ENCODE measurements at places on chromosomes 1 and 21.

GRCh38 chr1:229118477-229119061 lies 152.3 kb upstream of the RAB4A start:
- DNase-seq: no peak

- DNase-seq: no peak
Observed at GRCh38 chr1:162974810-162975209, 94.4 kb upstream of the RGS4 start.

DNA sequence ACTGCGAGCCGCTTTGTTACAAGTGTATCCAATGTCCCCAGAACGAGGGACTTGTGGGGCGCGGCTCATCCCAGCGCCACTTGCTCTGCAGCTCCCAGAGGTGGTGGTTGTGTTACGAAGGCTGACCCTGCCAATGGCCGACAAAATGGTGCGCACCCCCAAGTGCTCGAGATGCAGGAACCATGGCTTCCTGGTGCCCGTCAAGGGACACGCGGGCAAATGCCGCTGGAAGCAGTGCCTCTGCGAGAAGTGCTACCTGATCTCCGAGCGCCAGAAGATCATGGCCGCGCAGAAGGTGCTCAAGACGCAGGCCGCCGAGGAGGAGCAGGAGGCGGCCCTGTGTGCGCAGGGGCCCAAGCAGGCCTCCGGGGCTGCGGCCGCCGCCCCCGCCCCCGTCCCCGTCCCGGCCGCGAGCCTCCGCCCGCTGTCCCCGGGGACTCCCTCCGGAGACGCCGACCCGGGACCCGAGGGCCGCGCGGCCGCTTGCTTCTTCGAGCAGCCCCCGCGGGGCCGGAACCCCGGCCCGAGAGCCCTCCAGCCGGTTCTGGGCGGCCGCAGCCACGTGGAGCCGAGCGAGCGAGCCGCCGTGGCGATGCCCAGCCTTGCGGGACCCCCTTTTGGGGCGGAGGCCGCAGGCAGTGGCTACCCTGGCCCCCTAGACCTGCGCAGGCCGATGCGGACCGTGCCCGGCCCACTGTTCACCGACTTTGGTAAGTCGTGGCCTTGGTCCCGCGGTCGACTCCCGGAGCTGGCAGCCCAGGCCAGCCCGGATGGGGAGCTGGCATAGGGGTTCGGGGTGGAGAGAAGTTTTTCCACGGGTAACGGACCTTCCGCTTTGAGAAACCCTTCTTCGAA lies at the start of gene DMRTB1:
TSS of gene DMRTB1 (plus strand) at position 79 of the 855 bp plus-strand sequence. CDS start at position 134, 55 bp downstream.
- no peak for DNase-seq

- DNase-seq: peak; percentile 84
Observed at GRCh38 chr1:150550222-150551050, 1.2 kb downstream of the ADAMTSL4 start.

GRCh38 chr1:100075773-100076172 lies 57.0 kb downstream of the SASS6 start:
- DNase-seq: no peak

DNA sequence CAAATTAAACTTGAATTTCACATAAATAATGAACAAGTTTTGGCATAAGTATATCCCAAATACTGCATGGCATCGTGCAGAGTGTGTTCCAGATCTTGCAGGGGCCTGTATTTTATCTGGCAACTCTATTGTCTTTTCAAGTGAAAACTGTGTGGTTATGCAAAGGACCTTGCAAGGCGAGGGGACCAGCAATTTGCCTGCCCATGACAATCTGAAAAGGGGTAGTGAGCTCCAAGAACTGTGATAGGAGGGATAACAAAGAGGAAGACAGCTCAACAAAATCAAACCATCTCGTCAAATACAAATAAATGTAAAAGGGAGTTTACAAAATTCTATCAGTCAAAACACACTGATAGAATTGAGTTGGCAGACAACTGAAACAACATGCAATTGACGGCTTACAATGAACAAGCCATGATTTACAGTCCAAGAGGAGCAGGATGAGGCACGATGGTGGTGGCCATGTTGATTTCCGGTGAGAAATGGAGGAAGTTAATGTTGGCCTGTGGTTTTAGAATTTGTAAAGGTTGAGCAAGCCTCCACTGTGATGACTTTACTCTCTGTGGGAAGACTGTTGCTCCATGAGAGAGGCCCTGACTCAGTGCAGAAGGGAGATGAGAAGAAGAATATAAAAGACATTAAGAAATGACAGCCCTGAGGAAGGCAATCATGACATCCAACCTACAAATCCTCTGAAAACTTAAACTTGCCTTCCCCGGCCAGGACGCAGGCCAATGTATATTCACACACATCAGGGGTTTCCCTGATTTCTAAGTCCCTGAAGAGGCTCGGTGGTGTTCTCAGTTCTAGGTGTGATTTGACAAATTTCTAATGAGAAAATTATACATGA lies 132.2 kb downstream of the ADSS2 start:
- DNase-seq: peak; percentile 29

- no peak for DNase-seq
Observed at GRCh38 chr1:223045164-223045957, 97.7 kb downstream of the TLR5 start.

DNA sequence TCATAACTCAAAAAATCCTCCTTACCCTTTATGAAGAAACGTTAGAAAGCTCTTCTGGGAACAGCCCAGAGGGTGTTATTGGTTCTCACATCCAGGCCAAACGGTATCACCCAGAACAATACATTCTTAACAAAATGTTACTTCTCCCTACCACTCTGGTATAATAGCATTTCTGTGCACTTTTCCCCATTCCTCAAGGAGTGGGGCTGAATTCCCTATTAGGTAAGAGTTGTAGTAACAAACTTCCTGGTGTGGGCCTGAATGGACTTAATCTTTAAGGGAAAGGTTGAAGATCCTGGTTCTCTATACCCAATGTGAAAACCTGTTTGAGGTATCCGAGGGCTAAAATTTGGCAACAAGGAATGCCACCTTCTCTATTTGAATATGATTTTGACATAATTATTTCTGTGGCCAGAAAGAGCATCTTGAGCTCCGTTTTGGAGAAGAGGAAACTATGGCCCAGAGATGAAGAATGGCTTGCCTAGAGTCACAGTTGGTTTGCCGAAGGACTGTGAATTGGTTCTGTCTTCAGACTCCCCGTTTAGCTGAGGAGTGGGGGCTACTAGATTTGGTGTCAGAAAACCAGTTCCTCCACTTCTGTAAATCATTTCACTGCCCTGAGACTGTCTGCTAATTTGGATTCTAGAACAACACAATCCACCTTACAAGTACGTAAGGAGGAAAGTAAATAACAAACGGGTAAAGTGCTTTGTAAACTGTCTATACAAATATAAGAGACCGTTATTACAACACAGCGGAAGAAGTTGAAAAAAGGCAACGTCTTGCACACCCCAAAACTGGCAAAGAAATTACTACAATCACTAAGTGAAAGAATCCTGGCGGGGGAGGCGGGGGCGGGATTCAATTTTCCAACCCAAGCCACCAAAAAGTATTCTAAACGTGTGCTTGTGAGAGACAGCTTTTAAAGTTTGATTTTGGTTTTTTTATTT lies 2.3 kb downstream of the ANP32E start:
- peak; percentile 42 for DNase-seq

GRCh38 chr21:28547766-28548165 lies 444.9 kb downstream of the LTN1 start:
- DNase-seq: no peak

DNA sequence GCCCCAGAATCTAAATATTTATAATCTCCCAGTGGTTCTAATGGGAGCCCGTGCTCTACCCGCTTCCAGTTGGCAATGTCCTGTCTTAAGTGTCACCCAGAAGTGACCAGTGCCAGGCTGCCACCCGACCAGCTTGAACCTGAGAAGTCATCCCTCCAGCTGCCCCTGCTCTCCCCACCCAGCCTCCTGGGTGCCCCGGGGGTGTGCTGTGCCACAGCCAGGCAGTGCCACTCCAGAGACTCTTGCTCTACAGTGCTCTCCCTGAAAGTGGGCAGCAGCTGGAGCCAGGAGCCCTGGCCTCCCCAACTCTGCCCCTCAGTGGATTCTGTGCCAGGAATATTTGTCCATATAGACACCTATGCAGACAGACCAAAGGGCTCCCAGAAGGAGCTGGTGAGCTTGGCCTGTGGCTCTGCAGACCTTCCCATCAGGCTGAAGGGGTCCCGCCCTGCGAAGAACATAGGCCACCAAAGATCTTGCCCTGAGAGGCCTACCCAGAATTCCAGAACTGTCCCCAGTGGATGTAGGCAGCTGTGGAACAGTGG lies 9.0 kb upstream of the EPS8L3 start:
- DNase-seq: no peak

- DNase-seq: no peak
Observed at GRCh38 chr21:35401476-35401875, 352.4 kb upstream of the RUNX1 start.

DNA sequence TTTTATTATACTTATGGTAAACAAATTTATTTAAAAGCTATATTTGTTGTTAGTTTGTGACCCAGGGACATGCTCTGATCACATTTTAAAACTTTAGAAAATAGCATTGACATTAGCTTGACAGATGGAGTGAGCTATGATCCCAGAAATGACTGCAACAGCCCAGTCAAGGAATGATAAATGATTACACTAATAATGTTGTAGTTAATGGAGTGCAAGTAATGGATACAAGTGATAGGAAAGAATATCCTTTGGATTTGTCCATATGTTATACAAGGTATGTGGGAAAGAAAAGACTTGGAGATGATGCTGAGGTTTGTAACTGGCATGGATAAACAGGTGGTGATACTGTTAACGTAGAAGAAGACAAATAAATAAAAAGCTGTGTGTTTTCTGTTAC lies 1908.7 kb downstream of the MRPL39 start:
- DNase-seq: no peak
